ENCODE measurements at places on chromosomes 1 and 21. TPM values are rescaled to one million over a fixed set of nuclear protein-coding genes. Genes with fewer than 3 reads are reported as not detected.

CHI3L1 gene
- total RNA-seq, result not detected

SFN gene
- 1.2 TPM for total RNA-seq

GOLT1A gene
- total RNA-seq, result not detected

HENMT1 gene
- 8.2 TPM for total RNA-seq

CLCA4 gene
- total RNA-seq, result not detected

ARHGAP29 gene
- total RNA-seq, result not detected

CNIH3 gene
- 2.5 TPM for total RNA-seq

TEX50 gene
- total RNA-seq, result not detected

KIF21B gene
- 65.4 TPM for total RNA-seq

YOD1 gene
- total RNA-seq, result 17.9 TPM

DTL gene
- total RNA-seq, result 0.64 TPM

ADGRB2 gene
- 0.71 TPM for total RNA-seq

FAM151A gene
- total RNA-seq, result not detected

THEMIS2 gene
- 20.2 TPM for total RNA-seq

CLCA1 gene
- total RNA-seq, result not detected

BEND5 gene
- total RNA-seq, result 5.6 TPM

NEK2 gene
- total RNA-seq, result not detected

CYP4A22 gene
- total RNA-seq, result not detected

OR10J5 gene
- not detected for total RNA-seq

SPATA6 gene
- total RNA-seq, result 3.2 TPM

PARP1 gene
- total RNA-seq, result 59.3 TPM

SPRR2G gene
- not detected for total RNA-seq

CGN gene
- 0.28 TPM for total RNA-seq

SRGAP2C gene
- 10.9 TPM for total RNA-seq

NDUFS2 gene
- 49.9 TPM for total RNA-seq

RNF11 gene
- total RNA-seq, result 97.4 TPM

GBP1 gene
- 15.5 TPM for total RNA-seq

KANK4 gene
- total RNA-seq, result not detected

LRRC53 gene
- not detected for total RNA-seq

SPRR2E gene
- not detected for total RNA-seq

WNT3A gene
- 0.14 TPM for total RNA-seq

MTARC2 gene
- total RNA-seq, result not detected

C1QC gene
- total RNA-seq, result not detected

KIAA1614 gene
- 0.14 TPM for total RNA-seq

SMCP gene
- total RNA-seq, result not detected

MIS18A gene
- total RNA-seq, result 2.7 TPM

DCST1 gene
- total RNA-seq, result 0.39 TPM

TEKT2 gene
- total RNA-seq, result 0.22 TPM

SMG7 gene
- 35.2 TPM for total RNA-seq

LIPI gene
- total RNA-seq, result not detected

RXFP4 gene
- not detected for total RNA-seq

NBPF15 gene
- 89.5 TPM for total RNA-seq

TMEM240 gene
- total RNA-seq, result 1.5 TPM

DSCAM gene
- total RNA-seq, result not detected

TRAF5 gene
- total RNA-seq, result 23.2 TPM

GNAT2 gene
- total RNA-seq, result not detected

OR2T2 gene
- total RNA-seq, result not detected

EXO1 gene
- total RNA-seq, result 0.25 TPM

RGS5 gene
- 1.6 TPM for total RNA-seq

RNU1-2 gene
- total RNA-seq, result 4,982 TPM

GPR52 gene
- 1.1 TPM for total RNA-seq

ACOT7 gene
- total RNA-seq, result 5.3 TPM
